ENCODE measurements at places on chromosomes 13 and 19.

GRCh38 chr13:46721054-46721453, 75.9 kb downstream of the ESD start:
- peak; percentile 15 for DNase-seq

GRCh38 chr19:28403690-28404089, 809.3 kb downstream of the UQCRFS1 start:
- no peak for DNase-seq

GRCh38 chr13:101098873-101099272, 317.4 kb downstream of the NALCN start:
- DNase-seq: no peak

DNA sequence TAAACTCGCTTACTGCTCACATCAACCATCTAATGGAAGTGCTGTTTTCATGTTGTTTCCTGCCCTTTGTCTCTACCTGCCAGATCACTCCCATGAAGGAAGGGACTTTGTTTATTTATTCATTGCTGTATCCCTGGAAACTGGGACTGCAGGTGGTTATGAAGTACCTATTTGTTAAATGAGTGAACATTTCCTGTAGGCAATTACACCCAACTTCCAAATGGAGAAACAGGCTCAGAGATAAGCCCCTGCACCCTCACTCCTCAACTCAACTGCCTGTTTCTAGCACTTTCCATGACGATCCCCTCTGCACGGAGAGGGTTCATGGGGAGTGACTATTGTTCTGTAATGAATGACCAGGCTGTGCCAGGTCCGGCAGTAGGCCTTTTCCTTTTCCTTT, 1.9 kb upstream of the SELENOW start:
- DNase-seq: no peak

- DNase-seq: no peak
Observed at GRCh38 chr13:86283031-86283430, 483.8 kb upstream of the SLITRK6 start.

DNA sequence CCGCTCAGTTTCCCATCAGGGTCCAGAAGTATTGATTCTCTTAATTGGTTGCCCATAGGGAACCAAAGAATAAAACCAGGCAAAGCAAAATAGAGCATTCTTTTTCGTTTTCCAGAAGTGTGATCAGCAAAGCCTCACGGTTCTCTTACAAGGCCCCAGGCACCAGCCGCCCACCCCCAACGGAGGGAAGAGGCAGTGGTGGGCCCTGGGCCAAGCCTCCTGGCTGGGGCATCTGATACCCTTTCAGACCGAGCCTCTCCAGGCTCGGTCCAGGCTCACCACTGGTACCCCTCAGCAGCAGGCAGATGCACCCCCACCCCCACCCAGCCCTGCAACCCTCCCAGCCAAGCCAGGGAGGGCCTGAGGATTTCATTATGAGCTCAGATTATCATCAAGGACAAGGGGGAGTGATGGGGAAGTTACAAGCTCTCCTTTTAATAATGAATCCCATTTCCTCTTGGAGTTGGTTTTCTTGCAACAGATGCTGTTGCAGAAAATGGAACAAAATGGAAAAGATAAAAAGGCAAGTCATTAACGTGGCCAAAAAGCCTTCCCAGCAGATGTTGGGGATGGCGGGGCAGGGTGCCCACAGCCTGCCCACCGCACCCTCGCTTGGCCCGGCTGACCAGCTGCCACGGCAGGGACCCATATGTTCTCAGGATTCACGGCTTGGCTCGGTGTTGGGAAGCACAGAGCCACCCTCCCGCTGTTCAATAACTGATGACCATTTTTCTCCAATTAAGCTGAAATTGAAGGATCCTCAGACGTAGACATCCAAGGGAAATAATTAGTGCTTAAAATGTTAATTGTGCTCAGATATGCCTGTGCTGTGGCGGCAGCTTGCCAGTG, 45.9 kb upstream of the KCTD15 start:
- no peak for DNase-seq

- no peak for DNase-seq
Observed at GRCh38 chr19:55160986-55161365, 3.4 kb upstream of the TNNI3 start.

DNA sequence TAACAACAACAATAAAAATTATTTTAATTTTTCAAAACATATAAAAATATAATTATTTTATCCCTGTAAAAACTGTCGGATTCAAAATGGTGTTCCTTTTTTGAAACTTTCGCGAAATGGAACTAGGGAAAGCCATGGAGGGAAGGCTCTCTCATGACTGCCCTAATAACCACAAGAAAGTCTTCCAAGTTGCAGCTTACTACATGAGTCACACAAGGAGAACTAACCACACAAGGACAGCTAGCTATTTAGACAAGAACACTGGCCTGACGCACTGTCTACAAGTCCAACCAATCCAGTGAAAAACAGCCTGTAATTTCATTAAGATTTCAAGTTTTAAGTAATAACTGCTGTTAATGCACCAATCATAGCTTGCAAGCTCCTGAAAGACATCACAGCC, 319.2 kb upstream of the PCDH9 start:
- DNase-seq: no peak

DNA sequence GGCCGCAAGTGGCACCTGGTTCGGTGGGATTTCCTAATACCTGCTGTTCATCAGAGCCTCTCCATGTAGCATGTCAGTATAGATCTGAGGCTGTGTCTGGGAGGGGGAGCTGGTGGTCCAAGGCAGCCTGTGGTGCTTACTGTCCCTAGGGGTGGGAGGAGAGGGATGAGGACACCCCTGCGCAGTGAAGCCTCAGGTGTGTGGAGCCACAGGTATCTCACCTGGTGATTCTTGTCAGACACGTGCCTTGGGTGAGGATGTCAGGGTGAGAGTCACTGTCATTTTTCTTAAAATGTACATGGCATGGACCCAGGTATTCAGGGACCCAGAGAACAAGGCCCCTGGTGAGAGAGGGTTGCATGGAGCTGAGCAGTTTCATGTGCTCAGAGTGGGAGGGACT, 11.7 kb downstream of the CEACAM4 start:
- no peak for DNase-seq

DNA sequence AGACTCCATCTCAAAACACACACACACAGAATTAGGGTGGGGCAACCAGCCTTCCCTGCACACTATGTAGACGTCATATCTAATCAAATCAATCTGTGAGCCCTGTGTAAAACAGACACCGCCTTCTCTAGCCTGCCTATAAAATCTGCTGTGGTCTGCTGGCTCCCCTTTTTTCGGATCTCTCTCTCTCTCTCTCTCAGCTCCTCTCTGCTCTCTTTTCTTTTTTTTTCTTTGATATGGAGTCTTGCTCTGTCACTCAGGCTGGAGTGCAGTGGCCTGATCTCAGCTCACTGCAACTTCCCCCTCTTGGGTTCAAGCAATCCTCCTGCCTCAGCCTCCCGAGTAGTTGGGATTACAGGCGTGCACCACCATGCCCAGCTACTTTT, 11.8 kb upstream of the CD70 start:
- DNase-seq: no peak

DNA sequence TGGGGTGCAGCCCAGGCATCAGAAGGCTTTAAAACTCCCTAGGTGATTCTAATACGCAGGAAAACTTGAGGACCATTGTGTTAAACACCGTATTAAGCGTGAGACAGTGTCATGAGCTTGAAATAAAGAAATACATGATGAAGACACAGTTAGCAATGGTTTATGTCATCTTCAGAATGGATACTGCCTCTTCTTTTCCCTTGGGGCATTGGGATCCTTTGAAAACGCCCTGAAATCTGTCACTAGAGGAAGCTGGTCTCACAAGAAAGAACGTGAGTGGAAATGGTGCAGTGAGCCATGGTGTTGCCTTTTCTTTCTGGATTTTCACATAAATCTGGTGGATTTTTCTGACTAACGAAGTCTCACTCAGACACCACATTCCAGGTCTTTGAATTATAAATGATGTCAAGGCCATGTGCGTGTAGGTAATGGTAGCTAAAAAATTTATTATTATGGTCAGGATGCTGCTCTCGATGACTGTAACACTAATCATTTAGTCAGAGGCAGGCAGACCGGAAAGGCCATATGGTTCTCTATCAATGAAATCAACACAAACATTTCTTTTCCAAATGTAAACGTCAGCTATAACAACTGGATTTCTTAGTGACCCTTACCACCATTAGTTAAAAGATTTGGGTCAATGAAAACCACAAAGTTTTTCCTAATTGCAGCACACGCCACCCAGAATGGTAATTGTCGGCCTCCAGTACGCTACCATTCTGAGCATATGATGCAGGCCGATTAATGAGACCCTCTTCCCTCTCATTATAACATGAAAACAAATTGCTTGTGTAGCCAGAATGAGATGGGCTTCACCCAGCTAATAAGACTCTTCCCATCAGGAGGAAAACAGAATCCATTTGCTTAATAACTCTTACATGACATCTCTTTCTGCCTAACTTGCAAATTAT, 105.6 kb downstream of the SLC7A1 start:
- no peak for DNase-seq

DNA sequence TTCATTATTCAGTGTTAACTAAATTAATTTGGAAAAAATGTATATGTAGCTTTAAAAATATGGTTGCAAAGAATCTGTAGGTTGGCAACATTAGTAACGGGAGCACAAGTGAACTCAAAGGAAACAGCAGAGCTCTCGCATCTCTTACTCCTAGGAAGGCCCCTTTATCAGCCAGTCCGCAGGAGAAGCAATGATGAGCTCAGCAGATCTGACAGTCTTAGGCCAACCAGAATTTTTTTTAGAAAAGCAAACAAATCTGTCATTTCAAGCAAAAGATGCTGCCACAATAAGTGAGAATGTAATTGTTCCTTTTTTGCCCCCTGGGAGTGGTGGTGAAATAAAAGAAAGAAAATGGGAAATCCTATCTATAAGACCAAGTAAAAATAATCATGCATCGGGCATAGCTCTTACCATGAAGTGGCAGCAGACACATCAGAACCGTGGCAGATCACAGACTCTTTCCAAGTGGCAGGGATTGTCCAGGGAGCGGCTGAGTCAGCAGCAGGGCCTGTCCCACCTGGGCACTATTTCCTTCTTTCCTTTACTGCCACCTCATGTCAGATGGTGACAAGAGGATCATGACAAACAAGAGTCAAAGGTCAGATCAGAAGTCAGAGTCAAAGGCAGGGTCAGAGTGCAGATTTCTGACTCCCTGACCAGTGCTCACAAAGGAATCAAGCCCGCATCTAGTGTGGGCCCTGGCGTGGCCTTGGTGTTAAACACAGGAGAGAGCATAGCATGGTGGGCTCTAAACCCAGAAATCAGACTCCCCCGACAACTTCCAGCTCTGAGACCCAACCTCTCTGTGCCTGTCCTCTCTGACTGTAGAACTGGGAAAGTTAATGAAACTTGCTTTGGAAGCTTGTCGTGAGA, 84.0 kb upstream of the MTIF3 start:
- no peak for DNase-seq

GRCh38 chr19:51695702-51696315, 2.7 kb downstream of the SPACA6 start:
- DNase-seq: no peak

DNA sequence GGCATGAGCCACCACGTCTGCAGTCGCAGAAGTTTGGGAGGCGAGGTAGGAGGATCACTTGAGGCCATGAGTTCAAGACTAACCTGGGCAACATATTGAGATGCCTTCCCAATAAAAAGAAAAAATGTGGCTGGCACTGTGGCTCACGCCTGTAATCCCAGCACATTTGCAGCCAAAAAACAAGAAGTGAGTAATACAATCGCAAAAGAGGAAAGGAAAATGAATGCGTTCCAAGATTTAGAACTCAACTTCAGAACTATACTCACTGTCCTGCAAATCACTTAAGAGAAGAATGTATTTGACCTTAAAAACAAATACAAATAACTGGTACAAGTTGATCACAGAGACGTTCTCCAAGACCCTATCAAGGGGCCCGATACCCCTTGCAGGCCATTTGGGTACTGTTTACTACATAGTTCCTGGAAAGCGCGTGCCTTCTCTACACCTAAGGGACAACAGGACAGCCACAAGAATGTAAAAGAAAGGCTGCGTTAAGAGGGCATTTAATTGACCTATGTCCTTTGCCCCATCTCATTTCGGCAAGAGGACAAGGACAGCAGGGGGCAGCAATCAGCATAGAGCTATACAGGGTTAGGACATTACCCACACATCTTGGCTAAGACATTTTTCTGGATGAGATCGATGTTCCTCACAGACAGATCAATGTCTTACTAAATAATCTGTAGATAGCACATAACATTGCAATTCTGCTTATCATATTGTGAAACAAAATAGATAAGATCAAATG, 41.3 kb downstream of the FLT3 start:
- DNase-seq: no peak

GRCh38 chr19:8609279-8610040, 1.1 kb downstream of the ADAMTS10 start:
- DNase-seq: no peak

Measured in putamen (tissue), 1 donor.